ENCODE measurements at places on chromosomes 16 and 17.

GRCh38 chr17:78126895-78127238, 1.7 kb downstream of the TMC6 start:
- DNase-seq = no peak

- DNase-seq = no peak
These were observed 267.7 kb downstream of the FTO start for GRCh38 chr16:53971616-53972015.

DNA sequence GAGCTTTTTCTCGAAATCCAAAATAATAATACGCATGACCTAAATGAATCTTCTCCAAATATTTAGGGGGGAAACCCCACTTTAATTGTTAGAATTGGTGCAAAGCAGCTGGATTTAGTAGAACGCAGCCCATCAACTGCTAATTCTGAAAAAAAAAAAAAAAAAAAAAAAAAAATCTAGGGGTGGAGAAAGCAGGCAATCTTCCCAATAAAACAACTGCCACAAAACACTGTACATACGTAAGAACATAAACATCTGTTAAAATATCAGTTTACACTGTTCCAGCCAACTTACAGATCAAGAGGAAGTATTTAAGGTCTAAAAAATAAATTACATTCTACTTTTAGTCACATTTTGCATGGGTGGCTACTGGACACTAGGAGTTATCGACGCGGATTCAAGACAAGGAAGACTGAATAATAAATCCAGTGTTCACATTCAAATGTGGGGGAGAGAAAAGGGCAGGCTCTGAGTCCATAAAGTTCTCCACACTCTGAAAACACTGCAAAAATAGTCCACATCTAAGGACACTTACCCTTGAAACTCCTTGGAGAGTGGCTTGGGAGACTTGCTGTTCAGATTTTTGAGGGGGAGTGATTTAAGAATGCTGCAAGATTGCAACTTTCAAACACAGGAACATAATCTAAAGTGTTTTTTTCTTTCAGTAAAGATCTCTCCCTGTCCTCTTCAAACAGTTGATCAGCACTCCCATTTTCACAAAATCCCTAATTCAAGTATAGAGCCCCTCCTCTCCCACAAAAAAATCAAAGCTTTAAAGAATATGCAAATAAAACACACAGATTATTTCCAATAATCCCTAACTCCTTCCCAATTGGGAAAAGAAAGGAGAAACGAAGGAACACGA, 1.3 kb downstream of the APPBP2 start:
- DNase-seq = no peak

- no peak for DNase-seq
These were observed 99.8 kb downstream of the SHISA6 start for GRCh38 chr17:11340803-11341202.

- DNase-seq = no peak
These were observed 67.0 kb downstream of the PLCG2 start for GRCh38 chr16:81846105-81846504.

All from hematopoietic multipotent progenitor cell (in vitro differentiated cells).